Effector CD8-positive, alpha-beta T cell (primary cell): ENCODE measurements at places on chromosomes 4 and X.

DNA sequence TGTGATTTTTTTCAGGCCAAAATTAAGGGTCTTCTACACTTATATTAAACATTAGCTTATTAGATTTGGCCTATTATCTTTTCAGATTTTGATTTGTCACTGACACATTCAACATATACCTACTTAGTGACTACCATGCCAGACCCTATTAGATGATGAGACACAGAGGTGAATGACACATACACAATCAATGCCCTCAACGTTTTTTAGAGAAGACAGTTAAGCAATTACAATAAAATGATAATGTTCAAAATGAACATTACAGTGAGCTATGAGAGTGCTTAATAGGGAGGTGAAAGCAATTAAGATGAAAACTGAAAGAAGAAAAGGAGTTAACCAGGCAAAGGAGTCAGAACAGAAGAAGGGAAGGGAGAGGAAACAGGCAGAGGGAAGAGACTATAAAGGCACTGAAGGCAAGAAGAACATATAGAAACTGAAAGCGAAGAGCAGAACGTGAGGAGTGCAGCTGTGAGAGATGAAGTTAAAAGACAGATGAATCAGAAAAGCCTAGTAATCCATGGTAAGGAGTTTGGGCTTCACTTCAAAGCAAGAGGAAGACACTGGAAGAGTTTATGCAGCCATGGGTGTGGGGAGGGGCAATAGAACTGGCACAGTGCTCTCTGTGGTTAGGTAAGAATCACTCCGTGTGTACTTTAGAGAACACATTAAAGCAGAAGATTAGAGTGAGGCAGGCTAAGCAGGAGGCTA is 119.0 kb downstream of the REELD1 start:
- no peak for DNase-seq

DNA sequence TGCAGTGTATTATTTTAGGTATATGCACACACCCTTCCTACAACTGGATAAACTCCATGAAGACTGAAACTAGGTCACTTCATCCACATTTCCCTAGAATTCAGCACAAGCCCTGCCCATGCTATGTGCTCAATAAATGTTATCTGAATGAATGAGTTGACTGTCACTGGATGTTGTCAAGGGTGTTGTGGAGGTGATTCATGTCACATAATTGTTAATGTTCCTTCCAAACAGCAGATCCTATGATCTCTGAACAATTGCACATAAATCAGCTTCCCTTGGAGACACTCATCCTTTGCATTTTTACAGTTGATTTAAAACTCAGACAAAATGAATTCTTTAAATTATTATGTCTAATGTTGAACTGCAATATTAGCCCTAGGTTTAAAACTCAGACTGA is 154.7 kb downstream of the TSPAN5 start:
- no peak for DNase-seq

DNA sequence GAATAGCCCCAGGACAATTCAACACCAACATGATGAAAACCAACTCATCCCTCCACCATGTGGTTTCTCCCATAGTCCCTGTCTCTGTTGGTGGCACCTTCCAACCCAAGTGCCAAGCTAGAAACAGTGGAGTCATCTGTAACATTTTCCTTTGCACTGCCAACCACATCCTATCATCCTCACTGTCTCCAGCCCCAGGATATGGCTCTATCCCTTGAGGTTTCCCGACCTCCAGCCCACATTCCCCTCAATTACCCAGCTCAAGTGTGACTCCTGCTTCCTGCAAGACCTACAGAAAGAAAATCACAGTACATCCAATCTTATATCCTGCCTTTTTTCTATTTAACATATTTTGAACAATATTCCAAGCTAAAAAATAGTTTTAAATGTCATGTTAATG is 24.2 kb downstream of the PNMA6F start:
- DNase-seq: no peak

GRCh38 chr4:3244747-3245146 is 4.2 kb upstream of the MSANTD1 start:
- no peak for DNase-seq

DNA sequence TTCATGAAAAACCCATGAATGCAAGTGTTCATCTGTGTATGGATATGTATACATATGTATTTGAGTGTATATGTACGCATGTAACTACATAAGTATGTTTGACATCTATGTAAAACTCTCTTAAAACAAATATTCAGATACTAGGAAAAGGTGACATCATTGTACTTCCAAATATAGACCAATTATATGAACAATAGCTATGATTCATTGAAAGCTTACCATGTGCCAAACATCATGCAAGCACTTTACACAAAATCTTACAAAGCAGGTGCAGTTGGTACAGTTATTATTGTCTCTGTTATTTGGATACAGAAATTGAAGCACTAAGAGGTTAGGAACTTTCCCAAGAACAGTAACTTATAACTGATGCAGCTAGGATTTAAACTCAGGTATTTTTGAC is 21.4 kb downstream of the MAGEB17 start:
- no peak for DNase-seq

- DNase-seq: no peak
Observed at GRCh38 chrX:119640731-119641170, 34.5 kb upstream of the NKRF start.

DNA sequence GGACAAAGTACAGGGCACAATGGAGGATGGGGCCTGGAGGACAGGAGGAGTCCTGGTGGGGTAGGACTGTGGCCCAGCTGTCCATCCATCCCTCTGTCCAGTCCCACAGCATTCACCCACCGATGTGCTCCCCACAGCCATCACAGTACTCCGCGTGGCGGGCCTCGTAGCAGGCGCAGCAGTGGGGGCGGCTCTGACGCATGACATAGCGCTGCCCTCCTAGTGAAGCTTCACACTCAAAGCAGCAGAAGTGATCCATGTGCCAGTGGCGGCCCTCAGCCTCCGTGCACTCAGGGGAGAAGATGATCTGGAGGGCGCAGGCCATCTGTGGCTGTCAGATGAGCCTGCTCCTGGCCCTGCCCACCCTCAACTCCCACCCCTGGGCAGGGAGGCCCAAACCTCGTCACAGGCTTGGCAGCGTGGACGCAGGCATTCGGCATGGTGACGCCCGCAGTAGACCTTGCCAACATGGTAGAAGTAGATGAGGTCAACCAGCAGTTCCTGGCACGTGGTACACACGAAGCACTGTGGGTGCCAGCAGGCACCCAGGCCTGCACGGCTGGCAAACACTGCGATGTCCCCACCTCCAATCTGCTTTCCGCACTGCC is 6.3 kb downstream of the PLP2 start:
- no peak for DNase-seq

GRCh38 chr4:14264437-14264836 is 636.9 kb upstream of the BOD1L1 start:
- DNase-seq: no peak

GRCh38 chr4:43607827-43608461 is 715.4 kb downstream of the GRXCR1 start:
- DNase-seq: no peak

- DNase-seq: no peak
Observed at GRCh38 chrX:39688576-39689375, 409.0 kb downstream of the BCOR start.
